ENCODE measurements at places on chromosomes 6 and 20.

DNA sequence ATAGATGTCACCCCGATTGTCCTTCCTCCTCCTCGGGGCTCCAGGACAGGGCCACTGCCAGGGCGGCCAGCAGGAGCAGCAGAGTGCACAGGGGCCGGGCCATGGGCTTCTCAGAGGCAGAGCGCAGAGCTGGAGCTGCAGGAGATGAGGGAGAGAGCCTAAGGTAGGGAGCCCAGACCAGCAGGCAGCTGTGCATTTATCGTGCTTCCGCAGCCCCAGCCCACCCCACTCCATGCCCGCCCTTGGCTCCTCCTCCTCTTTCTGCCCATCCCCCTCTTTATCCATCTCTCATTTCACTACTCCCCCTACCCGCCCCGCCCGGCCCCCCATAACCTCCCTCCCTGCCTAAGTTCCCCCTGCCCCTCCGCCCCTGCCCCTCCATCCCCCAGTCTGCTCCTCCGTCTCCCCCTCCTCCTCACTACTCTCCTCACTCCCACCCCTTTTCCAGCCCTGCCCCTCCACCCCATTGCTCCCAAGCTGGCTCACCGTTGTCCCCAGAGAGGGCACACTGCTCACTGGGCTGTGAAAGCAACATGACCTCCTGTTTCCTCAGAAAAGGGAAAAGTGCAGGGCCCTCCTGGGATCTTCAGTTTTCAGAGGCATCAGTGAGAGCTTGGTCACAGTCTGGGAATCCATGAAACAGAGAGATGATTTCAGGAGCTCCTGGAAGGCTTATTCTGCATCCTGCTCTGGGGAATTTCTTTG lies 25.5 kb upstream of the CST1 start:
- no peak for DNase-seq

GRCh38 chr6:63415286-63415685 lies 95.5 kb upstream of the LGSN start:
- DNase-seq: no peak

- DNase-seq: no peak
Measured at GRCh38 chr6:11272491-11273192, 40.2 kb upstream of the NEDD9 start.

- DNase-seq: no peak
Measured at GRCh38 chr20:49310705-49311104, 32.8 kb upstream of the ZNFX1 start.

DNA sequence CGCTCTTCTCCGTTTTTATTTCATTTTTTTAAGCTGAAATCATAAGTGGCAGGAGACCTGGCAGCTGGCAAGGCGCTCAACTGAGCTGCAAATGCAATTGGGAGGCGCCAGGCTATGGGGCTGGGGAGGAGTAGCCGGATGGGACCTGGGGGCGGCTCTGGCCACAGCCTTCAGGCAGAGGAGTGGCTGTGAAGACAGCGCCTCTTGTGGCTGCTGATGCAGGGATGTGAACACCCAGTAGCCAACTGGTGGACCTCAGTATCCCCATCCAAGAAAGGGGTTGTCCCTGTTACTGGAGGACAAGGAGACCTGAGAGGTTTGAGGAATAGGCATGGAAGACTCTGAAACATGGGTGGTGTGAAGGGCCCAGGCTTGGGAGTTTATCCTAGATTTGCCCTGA lies 12.6 kb downstream of the KCNK17 start:
- no peak for DNase-seq

DNA sequence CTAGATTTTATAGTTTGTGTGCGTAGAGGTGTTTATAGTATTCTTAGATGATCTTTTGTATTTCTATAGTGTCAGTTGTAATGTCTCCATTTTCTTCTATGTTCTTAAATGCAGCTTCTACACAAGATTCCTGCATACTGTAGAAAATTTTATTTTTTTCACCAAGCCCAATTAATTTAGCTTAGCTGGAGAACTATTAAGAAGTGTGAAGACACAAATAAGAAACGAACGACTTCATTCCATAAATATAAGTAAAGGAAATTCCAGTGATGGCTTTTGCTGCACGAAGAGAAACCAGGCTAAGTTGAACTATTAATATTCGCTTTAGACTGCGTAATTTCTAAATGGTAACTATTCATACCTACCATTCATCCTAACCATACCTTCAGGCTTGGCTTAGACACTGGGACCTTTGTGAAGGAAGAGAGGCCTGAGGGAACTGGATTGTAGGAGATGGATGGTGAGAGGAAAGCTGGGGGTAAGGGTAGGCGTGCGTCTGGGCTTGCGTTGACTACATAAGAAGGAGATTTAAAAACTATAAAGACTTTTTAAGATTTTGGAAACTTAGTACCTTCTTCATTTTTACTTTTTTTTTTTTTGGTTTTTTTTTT lies 15.9 kb downstream of the HLA-DOA start:
- no peak for DNase-seq

GRCh38 chr6:26026833-26027490 lies 60.3 kb upstream of the HFE start:
- DNase-seq: peak; percentile 92

DNA sequence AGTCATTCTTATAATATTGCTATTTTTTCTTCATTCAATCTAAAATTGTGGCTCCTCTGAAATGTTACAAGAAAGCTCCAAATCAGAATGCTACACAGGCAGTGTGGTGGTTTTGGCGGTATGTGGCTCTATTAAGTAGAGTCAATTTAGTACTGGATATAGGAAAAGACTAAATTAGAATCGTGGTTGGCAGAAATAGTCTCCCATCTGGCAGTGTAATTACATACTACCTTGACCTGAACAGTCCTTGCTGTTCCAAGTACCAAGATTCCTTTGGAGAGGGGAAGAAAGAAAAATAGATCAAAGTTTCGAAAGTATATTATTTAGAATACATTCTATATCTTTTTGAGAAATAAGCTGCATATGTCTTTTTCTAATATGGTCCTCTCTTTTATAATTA lies 78.2 kb downstream of the C6orf118 start:
- no peak for DNase-seq

GRCh38 chr20:58471193-58472164 lies 43.7 kb downstream of the APCDD1L start:
- no peak for DNase-seq

DNA sequence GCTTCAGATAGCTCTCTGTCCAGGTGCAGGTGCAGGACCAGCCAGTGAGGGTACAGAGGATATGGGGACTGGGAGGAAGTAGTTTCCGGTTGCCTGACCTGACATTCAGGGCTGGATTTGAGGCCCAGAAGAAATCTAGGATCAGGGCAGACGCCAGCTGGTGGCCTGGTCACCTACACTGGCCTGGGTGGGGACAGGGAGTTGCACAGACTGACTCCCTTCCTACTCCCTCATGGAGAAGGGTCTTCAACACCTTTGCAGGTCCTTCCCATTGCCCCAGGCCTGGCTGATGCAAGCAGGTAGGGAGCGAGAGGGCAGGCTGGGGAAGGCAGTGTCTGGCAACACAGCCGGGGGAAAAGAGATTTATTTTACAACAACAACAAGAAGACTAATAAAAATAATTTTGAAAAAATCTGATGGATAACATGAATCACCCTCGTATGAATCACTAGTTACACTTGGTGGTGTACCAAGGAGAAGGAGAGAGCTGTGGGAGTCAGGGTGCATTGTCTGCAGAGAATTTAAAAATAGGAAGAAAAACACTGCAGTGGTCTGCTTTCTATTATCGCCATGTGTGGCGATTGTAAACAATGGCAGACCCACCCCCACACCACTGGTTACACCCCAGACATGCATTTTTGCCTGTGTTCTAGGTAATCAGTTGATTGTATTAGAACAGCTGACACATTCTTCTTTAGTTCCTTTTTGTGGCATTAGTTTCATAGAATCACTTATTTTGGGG lies 62.3 kb upstream of the SNX9 start:
- DNase-seq: no peak

GRCh38 chr6:122431780-122432179 lies 32.3 kb downstream of the HSF2 start:
- DNase-seq: no peak

DNA sequence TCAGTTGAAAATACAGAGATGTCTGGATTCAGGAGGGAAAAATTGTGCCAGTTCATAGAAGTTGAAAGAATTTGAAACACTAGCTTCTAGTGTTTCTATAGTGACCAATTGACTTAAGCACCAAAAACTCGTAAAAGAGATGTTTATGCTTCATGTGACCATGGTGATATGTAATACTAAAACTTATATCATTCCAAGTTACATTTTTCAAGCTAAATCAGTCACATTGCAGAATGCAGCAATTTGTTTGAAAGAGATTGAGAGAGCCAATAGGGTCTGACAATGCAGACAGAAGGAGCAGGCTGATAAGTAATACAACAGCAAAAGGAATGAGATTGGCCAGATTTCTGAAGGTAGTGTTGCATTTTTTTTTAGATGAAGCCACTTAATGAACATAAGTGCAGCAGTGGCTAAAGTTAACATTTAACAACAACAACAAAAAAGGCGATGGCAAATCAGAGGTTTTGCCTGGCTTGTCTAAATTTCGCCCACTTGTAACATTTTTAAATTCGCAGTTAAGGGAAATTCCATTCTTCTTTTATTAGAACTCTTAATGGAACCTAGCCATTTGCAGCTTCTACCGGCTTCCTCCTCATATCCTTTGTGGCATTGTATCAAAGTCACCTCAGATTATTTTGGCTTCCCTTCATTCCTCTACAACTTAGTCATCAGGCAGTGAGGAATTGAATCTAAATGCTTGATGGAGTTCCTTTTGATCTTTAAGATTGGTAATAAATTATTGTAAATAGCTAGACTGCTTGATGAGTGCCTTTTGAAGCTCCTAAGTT lies 484.0 kb upstream of the SOX4 start:
- DNase-seq: no peak

GRCh38 chr20:346640-347316 lies at the start of gene NRSN2:
NRSN2 (plus strand) TSS chr20:347111; CDS start chr20:349644, 2,533 bp downstream.
- DNase-seq: peak; percentile 21

DNA sequence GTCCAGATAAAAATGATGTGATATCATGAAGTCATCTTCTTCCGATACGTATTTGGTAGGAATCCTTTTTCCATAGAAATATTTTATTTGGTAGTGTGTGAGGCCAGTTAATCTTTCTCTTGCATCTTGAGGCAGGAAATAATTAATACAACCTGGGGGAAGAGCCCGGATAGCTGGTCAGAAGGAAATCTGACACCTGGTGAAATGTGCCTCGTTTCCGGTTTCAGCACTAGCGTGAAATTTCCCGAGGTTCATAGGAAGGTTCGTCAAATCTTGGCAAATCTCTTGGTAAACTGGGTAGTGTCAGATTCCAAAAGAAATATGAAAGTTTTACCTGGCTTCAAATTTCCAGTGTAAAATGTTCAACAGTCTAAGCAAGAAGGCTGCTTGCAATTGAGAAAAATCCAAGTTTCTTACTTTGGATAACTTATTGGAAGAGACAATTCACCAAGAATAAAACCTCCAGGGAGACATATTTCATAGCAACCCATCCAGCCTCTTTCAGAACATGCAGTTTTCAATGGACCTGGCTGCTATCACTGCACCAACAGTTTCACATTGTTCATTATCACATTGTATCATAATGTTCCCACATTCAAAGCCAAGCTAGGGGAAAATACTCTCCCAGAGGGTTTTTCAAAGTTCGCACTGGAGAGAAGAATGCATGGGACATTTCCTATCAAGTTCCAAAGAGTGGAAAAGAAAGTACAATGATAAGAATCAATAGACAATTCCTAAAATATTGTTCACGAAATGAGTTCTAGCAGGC lies 454.5 kb upstream of the CITED2 start:
- no peak for DNase-seq

DNA sequence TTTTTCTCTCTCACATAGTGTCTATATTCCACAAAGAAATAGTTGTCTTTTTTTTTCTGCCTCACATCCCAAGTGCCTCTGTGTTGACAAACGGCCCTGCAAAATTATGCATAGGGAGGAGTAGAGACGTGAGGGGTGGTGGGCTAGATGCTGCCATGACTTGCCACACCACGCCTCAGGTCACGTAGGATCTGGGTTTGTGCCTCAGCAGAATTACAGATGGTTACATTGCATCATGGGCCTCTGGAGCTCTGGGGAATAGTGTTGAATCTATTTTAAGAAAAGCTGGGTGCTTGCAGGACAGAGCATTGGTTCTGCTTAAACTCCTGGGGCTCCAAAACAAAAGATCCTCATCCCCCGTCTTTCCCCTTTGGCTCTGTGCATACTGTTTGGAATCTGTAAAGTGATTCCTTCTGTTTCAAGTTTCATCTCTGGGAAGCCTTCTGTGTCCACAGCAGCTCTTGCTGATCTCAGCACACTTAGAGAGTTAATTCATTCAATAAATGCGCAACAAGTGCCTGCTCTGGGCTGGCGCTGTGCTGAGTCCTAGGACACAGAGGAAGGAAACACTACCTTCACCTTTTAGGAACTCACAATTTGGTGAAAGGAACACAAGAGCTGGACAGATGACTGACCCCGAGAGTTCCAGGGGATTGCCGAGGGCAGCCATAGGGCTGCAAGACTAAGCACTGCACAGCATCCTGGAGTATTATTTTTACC lies 2.4 kb downstream of the FANCE start:
- DNase-seq: peak; percentile 17

DNA sequence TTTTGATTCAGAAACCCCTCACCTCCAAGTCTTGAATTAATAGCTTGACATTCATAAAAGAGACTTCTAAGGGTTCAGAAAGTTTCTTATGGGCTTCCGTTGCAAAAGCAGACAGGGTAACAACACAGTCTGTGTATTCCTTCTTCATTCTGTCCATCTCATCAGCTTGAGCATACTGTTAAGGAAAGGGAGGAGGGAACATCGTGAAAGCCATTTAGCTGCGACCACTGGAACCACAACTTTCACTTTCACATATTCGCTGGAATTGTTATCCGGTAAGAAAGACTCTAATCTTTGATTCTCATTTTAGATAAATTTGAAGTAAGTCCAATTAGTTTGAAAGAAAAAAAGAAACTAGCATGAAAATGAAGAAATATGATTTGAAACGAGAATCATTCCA lies 174.4 kb downstream of the SYNE1 start:
- no peak for DNase-seq

- DNase-seq: no peak
Measured at GRCh38 chr6:170092826-170093225, 198.1 kb downstream of the DLL1 start.

GRCh38 chr6:87723170-87724078 lies 21.4 kb upstream of the AKIRIN2 start:
- DNase-seq: no peak

GRCh38 chr6:36729161-36729524 lies 31.5 kb downstream of the RAB44 start:
- no peak for DNase-seq

DNA sequence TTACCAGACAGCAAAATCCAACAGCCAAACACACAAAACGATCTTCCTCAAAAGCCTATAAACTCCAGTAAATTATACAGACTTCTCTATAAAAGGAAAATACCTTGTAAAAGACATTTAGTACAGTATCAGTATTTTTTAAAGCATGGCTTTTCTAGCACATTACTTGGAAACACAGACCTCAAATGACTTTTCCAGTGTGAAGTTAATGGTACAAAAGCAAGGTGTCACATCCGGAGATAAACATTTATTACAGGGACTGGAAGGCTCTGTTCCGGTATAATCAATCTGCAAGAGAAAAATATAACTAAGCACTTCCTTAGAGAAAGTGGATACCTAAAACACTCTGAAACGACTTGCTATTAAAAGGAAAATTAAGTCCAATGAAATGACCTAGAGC lies 17.1 kb downstream of the TMEM30A start:
- no peak for DNase-seq

GRCh38 chr6:109693111-109693510 lies 2.0 kb downstream of the FIG4 start:
- no peak for DNase-seq

- DNase-seq: no peak
Measured at GRCh38 chr6:83546636-83547035, 34.3 kb downstream of the PRSS35 start.

GRCh38 chr20:53748821-53749421 lies 155.3 kb upstream of the ZNF217 start:
- no peak for DNase-seq

- no peak for DNase-seq
Measured at GRCh38 chr6:54992789-54993188, 146.2 kb downstream of the FAM83B start.
